ENCODE measurements at places on chromosomes 6 and 20.

GRCh38 chr20:10721976-10722375 lies 48.2 kb upstream of the JAG1 start:
- no peak for DNase-seq

- DNase-seq: no peak
Observed at GRCh38 chr20:13105039-13105438, 96.3 kb downstream of the SPTLC3 start.

DNA sequence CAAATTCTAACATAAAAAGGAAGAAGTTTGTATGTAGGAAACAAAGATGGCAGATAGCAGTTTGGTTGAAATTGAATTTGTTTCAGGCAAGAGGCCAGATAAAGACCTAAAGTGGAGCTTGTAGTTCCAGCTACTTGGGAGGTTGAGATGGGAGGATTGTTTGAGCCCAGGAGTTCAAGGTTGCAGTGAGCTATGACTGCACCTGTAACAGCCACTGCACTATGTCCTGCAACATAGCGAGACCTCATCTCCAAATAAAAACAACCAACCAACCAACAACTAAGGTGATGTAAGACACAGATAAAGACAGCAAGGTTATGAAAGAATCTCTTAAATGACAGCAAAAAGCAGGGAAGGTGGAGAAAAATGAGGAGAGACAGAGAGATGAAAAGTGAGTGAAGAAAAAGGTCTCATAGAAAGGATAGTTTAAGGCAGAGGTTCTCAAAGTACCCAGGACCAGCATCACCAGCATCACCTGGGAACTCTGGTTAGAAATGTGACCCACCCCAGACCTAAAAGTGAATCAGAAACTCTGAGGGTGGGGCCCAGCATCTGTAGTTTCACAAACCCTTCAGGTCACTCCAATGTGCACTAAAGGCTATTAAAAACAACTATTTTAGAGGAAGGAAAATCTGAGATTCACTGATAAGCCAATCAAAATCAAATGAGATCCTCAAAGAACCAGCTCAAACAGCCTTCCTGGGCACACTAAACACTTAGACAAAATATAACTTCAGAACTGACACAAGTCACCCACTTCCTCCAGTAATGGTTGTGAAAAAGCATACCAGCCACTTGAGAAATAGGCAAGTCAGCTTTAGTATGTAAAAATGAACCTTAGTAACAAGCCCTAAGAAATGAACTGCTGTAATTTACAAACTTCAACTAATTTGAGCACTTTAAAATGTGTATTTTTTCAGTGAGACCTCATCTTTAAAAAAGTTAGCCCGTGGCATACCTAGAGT lies 57.6 kb downstream of the FAM184A start:
- DNase-seq: no peak

DNA sequence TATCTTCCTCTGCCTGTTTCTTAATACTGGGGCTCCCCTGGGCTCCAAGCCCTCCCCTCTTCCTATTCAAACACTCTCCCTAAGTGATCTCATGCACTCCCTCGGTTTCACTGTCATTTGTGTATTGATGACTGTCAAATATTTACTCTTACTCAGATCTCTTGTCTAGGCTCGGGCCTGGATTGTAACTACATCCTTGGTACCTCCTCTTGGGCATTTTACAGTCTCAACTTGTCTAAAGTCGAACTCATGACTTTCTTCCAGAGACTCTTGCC lies 189.4 kb upstream of the PRDM1 start:
- no peak for DNase-seq

DNA sequence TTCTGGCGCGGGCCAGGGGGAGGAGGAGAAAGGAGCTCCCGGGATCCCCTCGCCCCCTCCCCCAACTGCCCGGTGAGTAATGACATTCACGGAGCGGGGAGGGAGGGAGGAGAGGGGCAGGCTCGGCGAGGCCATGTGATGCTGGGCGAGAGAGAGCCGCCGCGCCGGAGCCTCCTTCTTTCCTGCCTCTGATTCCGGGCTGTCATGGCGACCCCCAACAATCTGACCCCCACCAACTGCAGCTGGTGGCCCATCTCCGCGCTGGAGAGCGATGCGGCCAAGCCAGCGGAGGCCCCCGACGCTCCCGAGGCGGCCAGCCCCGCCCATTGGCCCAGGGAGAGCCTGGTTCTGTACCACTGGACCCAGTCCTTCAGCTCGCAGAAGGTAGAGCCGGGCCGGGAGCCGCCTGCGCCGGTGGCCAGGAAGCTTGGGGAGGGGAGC lies at the start of gene GDAP1L1:
TSS of gene GDAP1L1 (plus strand) at position 178 of the 441 bp plus-strand sequence. CDS start at position 205, 27 bp downstream.
- DNase-seq: no peak

- no peak for DNase-seq
Observed at GRCh38 chr6:40322336-40322735, 264.8 kb downstream of the LRFN2 start.

- no peak for DNase-seq
Observed at GRCh38 chr6:116611056-116611455, 5.2 kb upstream of the RSPH4A start.

- no peak for DNase-seq
Observed at GRCh38 chr6:121090492-121090891, 243.8 kb downstream of the TBC1D32 start.

- DNase-seq: no peak
Observed at GRCh38 chr6:150697515-150697914, 97.8 kb downstream of the PLEKHG1 start.

GRCh38 chr6:143970456-143971218 lies 37.4 kb downstream of the PLAGL1 start:
- no peak for DNase-seq

- DNase-seq: no peak
Observed at GRCh38 chr6:95321126-95321525, 256.2 kb upstream of the MANEA start.

GRCh38 chr6:100673641-100674040 lies 207.5 kb downstream of the ASCC3 start:
- DNase-seq: no peak

DNA sequence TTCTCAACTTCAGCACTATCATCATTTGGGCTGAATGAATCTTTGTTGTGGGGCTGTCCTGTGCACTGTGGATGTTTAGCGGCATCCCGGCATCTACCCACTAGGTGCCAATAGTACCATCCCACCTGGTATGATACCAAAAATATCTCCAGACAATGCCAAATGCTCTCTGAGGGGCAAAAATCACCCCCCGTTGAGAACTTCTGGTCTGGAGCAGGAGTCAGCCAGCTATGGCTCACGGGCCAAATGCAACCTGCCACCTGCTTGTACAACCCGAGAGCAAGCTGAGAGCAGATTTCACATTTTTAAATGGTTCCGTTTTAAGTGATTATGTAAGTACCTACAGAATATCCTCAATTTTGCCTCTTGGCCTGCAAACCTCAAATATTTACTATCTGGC lies 26.8 kb downstream of the KCNB1 start:
- DNase-seq: no peak

DNA sequence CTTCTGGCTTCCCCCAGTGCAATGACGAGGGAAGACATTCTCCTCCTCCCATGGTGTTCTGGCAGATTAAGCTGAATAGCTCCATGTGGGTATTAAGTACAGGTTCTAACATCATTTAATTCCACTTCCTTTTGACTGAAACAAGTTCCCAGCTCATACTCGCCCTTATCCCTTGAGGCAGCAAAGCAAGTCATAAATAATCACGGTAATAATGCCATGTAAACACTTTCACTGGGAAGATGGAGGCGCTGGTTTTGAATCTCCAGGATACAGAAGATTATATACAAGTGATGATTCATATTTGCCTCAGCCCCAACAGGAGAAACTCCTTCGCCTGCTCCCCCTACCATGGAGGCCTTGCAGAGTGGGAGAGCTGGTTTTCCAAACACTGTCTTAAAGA lies 141.3 kb downstream of the PXDC1 start:
- no peak for DNase-seq

- DNase-seq: no peak
Observed at GRCh38 chr6:116369540-116369939, 1.2 kb upstream of the DSE start.

- DNase-seq: no peak
Observed at GRCh38 chr6:49980898-49981297, 11.5 kb upstream of the DEFB113 start.

- DNase-seq: no peak
Observed at GRCh38 chr6:163180874-163181541, 233.5 kb upstream of the QKI start.

- no peak for DNase-seq
Observed at GRCh38 chr20:63957690-63958441, 1.6 kb upstream of the UCKL1 start.

GRCh38 chr6:162922563-162923166 lies 194.9 kb downstream of the PACRG start:
- DNase-seq: no peak

- DNase-seq: no peak
Observed at GRCh38 chr6:65229825-65230224, 477.2 kb downstream of the EYS start.

GRCh38 chr20:60395991-60396390 lies 437.8 kb downstream of the CDH26 start:
- no peak for DNase-seq

GRCh38 chr20:19269737-19270340 lies 57.4 kb downstream of the SLC24A3 start:
- no peak for DNase-seq

GRCh38 chr20:13355411-13355810 lies 134.3 kb downstream of the ISM1 start:
- DNase-seq: no peak

DNA sequence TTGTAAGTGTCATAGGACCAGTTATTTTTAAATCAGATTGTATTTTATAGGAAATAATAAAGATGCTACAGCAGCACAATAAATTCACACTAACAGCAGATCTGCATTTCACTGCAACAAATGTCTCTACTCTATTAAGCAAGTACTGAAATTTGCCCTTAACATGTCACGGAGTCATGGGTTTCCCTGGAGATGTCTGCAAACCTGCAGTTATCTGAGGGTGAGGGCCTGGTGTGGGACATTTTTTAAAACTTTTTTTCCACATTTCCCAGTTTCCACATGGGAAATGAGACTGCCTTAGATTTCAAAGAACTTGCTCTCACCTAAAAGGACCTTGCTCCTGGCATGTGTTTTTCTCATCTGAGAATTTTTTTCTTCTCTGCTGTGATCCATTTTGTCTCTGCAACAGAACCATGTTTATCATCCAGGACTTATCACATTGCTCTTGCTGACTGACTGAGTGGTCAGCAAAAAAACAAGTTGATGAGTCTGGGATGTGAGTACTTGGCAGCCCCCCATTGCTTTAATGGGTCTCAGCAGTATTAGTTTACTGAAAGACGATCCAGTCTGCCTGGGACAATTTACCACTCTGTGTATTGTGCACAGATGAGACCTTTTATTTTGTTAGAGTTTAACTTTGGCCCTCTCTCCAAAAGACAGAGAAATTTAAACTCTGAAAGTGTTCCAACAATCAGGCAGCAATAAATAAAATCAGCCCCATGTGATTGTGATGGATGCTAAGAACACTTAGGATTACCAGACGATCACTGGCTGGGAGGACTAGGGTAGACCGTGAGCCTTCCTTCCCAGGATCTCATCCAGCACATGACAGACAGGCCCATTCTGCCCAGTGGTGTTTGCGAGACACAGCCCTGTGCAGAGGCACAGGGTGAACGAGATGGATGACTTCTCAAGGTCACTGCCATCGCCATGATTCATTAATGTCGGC lies 268.8 kb downstream of the BTBD9 start:
- DNase-seq: no peak

GRCh38 chr6:38476888-38477287 lies 162.8 kb downstream of the BTBD9 start:
- DNase-seq: no peak

DNA sequence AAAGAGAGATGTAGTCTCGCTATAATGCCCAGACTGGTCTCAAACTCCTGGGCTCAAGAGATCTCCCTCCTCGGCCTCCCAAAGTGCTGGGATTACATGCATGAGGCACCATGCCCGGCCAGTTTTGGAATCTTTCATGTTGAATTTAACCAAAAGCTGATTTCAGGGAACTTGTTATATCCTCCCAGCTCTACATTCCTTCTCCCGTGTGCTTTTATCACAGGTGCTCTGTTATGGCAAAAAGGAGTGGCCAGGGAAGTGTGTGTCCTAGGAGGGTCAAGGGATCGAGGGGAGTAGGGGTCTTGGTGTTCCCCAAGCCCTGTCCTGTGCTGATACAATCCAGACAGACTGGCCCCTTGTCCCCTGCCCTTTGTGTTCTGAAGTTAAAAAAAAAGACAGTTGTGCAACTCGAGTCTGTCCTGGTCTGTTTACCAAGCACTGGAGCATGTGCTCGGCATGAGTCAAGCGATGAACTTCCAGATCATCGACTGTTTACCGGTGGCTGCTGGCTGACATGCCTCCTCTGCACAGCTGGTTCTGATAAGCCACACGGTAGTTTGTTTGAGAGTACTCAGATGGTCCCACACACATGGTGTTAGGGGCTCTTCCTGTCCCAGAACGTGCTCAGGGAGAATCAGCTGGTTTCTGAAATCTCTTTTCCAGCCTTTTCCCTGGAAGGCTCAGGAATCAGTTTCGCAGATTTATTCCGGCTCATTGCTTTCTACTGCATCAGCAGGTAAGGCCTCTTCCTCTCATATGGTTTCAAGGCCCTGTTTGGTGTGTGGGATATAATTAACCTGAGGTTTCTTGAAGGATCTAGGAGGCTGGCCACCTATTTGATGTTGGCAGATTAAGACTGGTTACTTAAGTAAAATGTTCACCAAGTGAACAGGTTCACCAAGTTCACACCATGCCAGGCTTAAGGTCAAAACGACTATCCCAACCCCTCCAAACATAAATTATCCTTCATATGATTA lies 52.6 kb upstream of the NAA20 start:
- DNase-seq: no peak

Measured in cortex of kidney (tissue), 1 donor.